DMS 273 treated with DMSO at 0.1 percent for 48 hours (cell line): ENCODE measurements at places on chromosomes 12 and 14.
A peak's percentile ranks its signal among the peaks of the same experiment; 100 is the strongest.

DNA sequence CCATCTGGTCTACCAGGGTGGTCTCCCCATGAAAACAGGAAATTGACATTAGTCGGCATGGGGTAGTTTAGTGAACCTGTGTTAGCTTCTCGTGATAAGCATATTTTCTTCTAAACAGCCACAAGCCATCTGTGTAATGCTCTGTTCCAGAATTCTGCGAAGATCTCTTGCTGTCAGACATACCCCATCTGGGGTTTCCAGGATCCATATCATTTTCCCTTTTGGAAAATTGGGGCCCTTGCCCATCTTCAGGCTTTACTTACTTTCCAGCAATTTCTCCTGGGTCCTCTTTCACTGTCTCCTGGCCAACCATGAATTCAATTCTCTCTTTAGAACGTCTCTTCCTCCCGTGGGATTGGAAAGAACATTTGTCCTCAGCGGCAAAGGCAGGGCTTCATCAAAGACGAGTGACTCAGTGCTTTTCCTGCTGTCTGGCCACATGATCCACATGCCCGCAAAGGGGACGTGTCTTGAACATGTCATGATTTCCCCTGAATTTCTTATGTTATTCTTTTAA lies 21.4 kb upstream of the NCOR2 start:
- DNase-seq: no peak

DNA sequence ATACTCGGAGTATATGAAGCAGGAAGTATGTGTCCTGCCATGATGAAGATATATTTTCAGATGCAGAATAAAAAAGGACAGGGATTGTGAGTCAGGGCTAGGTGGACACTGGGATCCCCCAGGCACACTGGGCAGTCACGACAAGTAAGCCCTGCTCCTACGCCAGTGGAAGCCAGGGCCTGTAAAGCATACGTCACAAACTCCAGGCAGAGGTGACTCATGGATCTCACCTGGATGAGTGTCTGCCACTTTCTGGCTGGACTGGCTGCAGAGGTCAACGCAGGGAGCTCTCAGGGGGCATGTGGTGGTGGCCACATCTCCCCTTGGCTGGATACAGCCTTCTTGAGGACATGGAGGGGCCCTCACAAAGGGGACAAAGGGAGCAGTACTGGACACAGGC lies 262.3 kb downstream of the GLT1D1 start:
- DNase-seq: no peak

GRCh38 chr14:101875727-101876554 lies 88.4 kb upstream of the DYNC1H1 start:
- DNase-seq: no peak

DNA sequence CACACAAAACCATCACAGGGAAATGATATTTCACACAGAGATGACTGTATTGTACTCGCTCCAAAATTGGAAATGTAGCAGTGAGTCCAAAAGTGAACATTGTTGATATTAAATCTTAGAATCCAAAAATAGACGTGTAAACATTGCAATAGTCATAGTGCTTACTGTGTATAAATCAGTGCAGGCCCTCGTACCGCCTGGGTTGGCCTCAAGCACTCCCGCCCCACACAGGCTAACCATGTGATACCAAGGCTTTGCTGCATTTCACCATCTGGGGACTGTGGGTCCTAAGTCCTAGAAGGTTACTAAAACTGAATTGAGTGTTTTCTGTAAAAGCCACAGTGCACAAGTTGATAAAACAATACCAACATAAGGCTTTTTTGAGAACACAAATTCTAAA lies 107.3 kb downstream of the PPP2R5E start:
- no peak for DNase-seq

GRCh38 chr14:35122696-35123387 lies 490 bp downstream of the PRORP start:
- no peak for DNase-seq

DNA sequence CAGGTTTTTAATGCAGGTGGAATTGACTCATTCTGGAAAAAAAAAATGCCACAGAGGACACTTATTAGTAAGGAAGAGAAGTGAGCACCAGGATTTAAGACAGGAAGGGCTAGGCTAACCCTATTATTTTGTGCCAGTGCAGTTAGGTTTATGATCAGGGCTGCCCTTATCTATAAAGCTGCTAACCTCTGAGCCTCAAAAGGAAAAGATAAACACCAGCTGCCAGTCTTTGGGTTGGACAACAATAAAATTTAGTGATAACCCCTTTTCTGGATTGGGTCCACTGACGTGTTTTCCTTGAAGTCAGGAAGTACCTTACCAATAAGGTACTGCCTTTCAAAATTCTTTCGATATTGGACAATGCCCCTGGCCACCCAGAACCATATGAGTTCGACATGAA lies 128.9 kb downstream of the NUBPL start:
- peak; percentile 2 for DNase-seq

GRCh38 chr12:108425238-108425795 lies 86.2 kb upstream of the CMKLR1 start:
- DNase-seq: no peak

DNA sequence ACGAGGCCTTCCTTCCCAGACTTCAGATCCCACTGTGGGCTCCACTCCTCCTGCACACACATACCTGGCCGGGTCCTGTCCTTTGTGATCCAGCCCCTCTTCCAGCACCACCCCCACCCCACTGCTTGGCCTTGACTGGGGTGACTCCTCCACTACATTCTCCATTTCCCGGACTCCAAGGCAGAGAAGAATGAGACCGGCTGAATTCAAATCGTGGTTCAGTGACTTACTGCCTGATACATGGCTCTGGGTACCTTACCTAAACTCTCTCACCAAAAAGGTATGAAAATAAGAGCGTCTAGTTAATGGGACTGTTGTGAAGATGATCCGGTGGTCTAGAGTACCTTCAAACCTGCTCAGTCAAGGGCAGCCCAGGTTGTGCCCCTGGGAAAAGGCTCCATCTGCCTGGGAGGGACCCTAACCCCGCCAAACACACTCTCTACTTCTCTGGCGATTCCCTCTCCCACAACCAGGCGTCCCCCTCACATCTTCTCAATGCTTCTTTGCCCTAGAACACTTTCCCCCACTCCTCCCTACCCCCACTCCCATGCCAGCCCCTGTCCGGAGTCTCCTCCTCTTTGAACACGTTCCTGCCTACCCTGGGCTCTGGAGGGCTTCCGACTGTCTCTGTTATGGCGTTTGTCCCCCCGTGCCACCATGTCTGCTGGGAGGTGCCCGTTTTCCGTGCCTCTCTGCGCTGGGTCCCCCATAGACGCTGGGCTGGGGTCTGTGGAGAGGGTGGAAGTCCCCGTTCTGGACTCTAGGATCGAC lies 1.5 kb upstream of the ZBTB42 start:
- DNase-seq: no peak

GRCh38 chr12:132610051-132610759 lies at the start of gene LRCOL1:
Gene LRCOL1, minus strand, starts transcription at chr12:132610582. Its CDS starts 4,331 bp downstream, at chr12:132606251.
- no peak for DNase-seq

DNA sequence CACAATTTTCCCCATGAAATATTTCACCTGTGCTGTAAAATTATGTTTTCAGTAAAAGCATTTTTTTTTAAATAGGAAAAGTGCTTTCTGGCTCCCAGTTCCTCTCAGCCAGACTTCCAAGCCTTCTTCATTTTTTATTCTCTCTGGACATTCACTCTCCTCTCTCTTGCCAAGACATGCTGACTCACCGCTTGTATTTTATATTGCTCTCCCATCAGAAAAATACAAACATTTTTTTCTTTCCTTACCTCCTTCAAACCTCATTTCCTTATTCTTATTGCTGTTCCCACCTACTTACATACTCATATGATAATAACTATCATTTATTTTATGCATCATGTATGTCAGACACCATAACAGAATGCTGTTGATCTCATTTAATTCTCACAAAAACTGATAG lies 37.7 kb upstream of the ZNF641 start:
- DNase-seq: no peak

GRCh38 chr12:92657770-92658169 lies 45.0 kb upstream of the PLEKHG7 start:
- no peak for DNase-seq

DNA sequence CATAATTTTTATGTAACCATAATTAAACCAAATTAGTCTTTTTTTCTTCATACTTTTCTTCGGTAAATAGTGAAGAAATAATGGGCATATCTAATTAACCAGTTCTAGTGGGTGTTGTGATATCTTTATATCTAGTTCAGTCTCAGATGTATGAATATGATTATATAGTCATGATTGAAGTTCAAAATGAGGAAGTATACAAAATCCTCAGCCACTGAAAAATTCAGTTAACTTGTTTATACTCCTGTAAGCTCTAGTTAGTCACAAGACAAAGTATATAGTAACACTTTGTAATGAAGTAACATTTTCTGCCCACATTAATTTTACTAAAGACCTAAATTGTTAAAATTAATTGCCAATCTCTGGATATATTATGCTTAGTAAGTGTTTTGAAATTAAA lies 46.5 kb downstream of the CAND1 start:
- no peak for DNase-seq

DNA sequence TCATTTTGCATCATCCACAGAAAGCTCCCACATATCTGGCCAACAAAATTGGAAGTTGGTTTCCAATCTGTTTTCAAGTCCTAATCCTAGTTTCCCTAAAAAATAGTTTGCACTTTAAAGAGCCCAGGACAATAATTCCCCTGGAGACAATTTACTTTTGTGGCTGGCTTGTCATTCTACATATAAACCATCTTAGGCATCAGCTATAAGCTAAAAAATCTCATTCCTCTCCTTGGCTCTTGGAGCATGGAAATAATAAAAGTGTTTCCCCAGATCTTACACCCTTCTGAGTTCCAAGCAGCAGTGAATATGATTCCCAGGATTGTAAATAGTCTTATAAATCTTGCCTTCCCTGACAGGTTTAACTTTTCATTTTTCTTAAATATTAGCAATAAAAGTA lies 89.1 kb upstream of the NUDT4 start:
- DNase-seq: no peak

GRCh38 chr14:35725930-35726329 lies 83.2 kb downstream of the RALGAPA1 start:
- no peak for DNase-seq

DNA sequence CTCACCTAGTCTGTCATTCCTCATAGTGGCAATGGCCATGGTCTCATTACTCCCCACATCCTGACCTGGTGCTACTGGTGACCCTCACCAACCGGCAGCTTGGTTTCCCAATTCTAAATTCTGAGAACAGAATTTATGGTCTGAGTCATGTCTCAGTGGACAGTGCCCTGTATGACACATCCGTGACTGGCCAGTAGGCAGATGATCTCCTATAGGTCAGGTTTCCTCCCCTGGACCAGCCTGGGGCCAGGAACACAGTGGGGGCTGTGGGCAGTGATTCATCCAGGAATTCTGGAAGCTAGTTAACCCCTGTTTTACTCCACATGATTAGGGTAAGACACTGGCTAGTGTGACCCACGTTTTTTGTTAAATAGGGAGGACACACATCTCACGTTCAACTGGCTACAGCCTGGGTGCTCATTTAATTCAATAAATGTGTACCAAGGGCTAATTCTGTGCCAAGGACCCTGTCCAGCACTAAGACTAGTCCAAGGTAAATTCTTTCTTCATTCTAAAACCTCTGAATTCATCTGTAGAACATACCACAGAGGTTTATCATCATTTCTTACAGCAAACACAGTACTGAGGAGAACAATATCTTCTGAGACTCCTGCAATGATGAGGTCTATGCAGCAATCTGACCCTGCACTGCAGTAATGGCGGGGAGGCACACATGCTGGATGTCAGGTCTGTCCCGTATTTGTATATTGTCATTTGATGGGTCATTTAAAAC lies 249.6 kb upstream of the TBX3 start:
- no peak for DNase-seq

GRCh38 chr12:53221203-53222080 lies 10.6 kb downstream of the RARG start:
- DNase-seq: no peak

DNA sequence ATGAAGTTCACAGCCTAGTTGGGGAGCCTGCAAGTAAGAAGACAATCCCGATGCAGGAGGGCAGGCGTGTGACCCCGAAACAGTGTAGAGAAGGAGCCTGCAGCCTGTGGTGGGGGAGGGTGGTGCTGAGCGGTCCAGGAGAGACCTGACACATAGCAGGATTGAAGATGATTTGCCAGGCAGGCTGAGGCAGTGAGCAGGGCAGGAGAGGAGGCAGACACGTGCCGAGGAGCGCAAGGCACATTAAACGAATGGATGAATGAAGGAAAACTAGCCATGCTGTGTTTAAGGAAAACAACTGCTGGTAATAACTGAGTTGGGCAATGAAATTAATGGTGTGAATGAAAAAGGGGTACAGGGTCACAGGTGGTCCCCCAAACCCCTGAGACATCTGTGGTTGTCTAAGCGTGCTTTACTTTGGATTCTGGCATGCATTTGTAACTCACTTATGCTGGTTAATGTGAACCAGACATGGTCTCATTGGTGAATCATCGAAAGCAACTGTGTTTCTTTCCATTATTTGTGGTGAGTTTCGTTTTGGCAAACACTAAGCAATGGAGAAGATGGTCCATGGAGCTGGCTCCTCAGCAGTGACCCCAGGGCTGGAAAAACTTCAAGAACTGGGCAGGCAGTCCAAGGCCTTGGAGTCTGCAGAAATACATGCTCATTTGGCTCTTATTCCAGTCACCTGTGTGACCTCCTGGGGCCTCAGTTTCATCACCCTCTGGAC lies 96.9 kb upstream of the EVL start:
- no peak for DNase-seq

- peak; percentile 34 for DNase-seq
Observed at GRCh38 chr14:96038920-96039632, at the start of gene C14orf132. Gene C14orf132, plus strand, starts transcription at chr14:96039362. Its CDS starts 139 bp downstream, at chr14:96039501.

DNA sequence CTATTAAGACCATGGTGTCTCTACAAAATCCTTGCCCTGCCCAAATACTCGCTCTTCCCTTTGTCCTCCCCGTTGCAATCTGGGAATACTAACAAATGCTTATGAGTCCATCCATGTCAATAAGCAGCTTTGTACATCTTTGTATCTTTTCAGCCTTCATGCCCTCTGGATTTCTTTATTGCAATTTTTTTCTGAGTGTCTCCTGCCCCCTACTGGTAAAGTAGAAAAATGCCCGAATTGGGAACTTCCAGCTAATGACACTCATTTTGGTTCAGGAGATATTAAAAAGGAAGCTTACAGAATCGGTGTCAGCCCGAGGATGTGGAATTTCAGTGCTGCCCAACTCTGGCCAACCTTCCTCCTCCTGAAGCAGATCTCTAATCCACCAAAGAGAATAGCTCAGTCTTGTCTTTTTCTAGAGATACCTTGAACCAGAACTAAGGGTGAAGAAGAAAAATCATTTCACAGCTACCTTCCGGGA lies 46.0 kb downstream of the SH2B3 start:
- peak; percentile 11 for DNase-seq

DNA sequence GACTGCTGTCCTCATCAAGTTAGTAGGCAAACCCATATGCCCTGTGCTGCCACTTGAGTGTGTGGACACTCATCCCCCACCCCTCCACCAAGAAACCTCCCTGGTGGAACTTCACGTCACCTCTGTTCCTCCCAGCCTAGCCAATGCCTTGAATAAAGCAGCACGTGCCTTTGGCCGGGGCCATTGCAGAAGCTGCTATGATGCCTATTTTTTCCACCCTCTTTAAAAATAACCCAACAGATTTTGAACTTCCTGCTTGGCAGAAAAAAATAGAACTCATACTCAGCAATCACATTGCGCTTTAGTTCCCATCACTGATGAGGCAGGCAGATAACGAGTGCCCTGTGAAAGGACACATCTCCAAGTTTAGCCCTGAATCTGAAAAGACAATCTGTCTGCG lies 23.1 kb upstream of the PWP1 start:
- DNase-seq: no peak
